ENCODE measurements at places on chromosomes 6 and 20.

DNA sequence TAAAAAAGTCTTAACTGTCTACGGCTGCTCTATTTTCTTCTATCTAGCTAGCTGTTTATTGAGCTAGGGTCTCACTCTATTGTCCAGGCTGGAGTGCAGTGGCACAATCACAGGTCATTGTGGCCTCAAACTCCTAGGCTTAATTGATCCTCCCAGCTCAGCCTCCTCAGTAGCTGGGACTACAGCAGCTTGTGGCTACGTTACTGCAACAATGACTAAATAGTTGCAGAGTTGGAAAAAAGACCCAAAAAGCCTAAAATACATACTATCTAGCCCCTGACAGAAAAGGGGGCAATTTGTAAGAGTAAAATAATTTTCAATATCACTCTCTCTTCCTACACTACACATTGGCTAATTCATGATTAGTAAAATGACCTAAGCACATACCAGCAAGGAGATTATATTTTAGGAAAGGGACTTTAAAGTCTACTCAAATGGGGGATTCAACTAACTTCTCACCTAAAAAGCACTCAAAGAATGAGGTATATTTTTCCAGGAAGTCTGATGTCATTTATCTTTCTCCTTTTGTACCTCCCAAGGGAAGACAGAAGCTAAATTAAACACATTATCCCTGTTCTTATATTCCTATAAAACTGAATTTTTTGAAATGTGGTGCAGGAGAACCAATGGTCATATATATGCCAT, 82.8 kb downstream of the ZMYND8 start:
- DNase-seq = peak; percentile 25

GRCh38 chr6:132333639-132334520, 67.4 kb downstream of the MOXD1 start:
- peak; percentile 96 for DNase-seq

GRCh38 chr6:16355699-16356446, 117.5 kb downstream of the GMPR start:
- DNase-seq = peak; percentile 54

- DNase-seq = no peak
Measured at GRCh38 chr6:28808383-28808782, 115.4 kb downstream of the TRIM27 start.

DNA sequence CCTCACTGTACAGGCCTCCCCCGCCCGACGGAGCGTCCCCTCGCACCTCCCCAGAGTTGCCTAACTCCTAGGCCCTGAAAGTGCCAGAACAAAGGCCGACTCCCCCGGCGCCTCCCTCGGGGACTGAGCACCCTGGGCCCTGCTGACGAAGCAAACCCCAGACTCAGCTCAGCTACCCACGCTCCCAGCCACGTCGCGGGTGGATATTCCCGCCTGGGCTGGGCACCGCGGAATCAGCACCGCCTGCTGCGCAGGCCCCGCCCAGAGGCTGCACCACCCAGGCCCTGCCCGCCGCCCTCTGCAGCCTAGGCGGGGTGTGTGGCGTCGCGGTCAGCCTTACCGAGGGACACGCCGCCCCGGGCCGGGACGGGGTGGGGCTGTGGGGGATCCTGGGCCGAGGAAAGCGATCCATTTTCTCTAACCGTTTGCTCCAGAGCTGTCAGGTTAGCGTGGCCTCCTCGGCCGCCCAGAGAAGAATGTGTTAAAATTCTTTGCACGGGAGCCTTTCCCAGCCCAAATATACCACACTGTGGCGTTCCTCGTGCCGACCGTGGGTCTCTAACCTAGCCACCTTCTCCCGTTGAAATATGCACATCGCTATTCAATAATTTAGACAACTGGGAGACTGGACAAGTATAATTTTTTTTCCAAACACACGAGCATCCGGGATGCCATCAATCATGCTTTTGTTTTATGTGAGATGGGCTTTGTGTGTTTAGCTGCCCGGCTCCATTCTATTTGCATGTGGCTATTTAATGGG, 31.4 kb downstream of the TFAP2A start:
- DNase-seq = peak; percentile 66

DNA sequence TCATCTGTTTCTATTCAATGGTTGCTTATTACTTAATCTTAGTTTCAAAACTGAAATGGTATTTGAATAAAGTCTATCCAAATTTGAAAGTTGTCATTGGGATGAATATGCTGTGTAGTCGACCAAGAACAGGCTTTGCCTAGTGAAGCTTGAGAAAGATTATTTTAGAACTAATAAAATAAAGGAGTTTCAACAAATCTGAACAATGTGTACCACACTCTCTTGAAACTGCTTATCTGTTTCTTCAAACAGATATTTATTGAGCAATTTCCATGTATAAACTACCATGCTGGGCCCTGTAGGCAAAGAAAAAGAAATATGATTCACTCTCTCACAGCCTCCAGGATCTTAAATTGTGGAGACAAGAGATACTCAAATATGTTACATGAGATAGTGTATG, 174.4 kb downstream of the OGFRL1 start:
- DNase-seq = no peak

GRCh38 chr20:24157213-24157612, 168.6 kb upstream of the GGTLC1 start:
- DNase-seq = no peak

DNA sequence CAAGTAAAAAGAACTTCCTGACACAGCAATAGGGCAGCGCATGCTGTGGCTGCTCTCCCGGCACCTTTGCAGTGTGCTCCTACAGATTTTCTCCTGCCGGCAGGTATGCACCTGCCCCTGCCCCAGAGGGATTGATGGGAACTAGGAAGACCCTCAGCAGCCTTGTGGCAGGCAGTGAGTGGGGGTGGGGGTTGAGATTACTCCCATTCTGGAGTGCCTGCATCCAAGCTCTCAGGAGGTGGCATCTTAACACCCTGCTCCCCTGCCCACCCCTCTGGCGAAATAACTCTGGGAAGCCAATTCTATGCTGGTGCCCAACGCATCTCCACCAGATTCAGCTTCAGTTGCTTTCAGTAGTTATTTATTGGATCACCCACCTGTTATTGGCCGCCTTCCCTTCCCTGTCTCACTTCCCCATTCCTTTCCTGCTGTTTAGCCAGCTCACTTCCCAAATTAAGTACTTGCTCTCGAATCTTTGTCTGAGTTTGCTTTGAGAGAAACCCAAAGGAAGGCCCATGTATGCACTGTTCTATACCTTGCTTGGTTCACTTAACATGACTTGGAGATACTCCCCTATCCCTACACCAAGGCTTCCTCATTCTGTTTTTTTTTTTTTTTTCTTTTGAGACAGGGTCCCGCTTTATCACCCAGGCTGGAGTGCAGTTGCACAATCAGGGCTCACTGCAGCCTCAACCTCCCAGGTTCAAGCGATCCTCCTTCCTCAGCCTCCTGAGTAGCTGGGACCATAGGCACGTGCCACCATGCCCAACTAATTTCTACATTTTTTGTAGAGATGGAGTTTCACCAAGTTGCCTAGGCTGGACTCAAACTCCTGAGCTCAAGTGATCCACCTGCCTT, 29.3 kb upstream of the SLC23A2 start:
- no peak for DNase-seq

- DNase-seq = no peak
Measured at GRCh38 chr6:112743323-112743722, 396.2 kb downstream of the RFPL4B start.

GRCh38 chr6:29255530-29255929, 46.0 kb upstream of the OR14J1 start:
- no peak for DNase-seq

DNA sequence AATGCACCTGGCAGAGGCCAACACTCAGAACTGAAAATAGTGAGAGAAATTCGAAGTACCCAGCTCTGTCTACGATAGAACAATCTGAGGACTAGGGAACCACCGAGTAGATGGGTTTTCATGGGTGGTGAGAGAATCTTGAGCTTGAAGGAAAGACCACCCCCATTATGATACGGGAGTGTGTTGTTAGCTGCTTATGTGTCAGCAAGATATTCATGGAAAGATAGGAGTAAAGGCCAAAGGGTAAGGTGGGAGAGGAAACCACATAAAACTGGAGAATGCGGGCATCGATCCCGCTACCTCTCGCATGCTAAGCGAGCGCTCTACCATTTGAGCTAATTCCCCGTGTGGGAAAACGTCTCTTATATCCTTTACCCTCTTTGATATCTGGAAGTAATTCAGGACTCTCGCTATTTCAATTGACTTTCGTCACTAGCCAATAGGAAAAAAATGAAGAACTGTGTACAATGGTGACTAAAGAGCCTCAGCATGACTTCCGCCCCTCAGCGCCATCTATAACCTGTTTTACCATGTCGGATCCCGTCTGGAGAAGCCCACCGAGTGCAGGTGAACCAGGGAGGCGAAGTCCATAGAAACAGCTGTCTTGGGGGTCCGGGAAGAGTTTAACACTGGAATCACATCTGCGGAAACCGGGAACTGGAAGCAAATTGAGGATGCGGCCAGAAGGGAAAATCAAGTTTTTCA, 25.0 kb upstream of the ABT1 start:
- DNase-seq = peak; percentile 90

- DNase-seq = no peak
Measured at GRCh38 chr6:156884306-156884705, 107.1 kb downstream of the ARID1B start.

DNA sequence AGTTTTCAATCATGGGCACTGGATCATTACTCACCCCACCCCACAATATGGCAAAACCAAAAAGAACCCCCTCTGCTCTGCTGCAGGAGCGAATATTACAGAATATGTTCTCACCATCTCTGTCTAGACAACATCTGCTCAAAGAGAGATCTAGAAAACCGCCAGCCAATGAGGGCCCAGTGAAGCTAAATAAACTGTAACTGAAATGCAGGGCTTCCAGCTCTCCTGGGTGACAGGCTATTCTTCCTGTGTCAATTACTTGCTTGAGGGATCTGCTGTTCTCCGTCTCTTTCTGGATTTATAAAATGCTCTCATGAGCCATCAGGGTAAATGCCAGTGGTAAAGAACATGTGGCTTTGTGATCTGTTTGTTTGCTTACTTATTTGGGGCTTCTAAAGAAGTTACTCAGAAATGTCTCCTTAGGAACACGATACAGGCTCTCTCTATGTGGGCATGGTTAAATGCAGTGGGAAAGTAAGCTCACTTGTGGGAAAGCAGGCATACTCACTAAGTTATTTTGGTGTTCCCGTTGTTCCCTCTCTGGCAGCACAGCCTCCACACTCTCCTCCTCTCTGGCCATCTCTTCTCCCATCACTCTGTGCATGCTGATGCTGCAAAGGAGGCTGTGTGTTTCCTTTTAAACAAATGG, 44.8 kb downstream of the TTI1 start:
- DNase-seq = no peak

DNA sequence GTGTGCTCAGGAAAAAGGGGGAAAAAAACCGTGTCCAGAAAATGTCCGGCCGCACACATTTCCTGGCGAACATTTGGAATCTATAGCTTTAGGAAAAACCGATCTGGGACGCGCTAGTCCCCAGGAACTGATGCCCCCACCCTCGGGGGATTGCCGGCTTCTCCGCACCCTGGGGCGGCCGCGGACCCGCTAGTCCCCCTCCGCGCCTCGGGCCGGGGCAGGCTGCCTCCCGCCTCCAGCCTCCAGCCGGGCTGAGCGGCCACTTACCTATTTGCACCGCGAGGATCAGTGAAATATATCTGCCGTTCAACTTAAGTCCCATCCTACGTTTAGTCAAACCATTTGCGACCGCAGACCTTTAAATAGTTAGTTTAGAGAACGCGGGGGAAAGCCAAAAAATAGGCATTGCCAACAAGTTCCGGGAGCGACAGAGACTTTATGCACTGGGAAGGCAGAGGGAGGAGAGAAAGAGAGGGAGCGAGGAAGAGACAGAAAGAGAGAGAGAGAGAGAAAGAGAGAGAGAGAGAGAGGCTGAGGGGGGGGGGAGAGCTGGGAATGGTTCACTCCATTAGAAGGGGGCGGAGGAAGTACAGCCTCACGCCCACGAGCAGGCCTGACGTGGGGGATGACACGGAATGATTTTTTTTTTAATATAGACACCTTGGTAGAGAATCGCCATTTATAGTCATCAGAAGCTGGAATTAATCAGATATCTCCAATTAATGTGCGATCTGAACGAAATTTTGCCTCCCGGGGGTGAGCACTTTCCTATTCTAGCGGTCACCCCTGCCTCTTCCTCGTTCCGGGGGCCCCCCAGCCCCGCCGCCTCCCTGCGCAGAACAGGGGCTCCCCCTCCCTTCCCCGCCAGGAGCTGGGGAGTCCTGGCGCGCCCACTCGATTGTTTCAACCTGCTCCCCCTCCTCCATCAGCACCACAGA, at the start of gene NRN1:
NRN1 (minus strand) TSS at position 498 of the 938 bp plus-strand sequence; CDS start at position 322, 176 bp downstream.
- peak; percentile 40 for DNase-seq

DNA sequence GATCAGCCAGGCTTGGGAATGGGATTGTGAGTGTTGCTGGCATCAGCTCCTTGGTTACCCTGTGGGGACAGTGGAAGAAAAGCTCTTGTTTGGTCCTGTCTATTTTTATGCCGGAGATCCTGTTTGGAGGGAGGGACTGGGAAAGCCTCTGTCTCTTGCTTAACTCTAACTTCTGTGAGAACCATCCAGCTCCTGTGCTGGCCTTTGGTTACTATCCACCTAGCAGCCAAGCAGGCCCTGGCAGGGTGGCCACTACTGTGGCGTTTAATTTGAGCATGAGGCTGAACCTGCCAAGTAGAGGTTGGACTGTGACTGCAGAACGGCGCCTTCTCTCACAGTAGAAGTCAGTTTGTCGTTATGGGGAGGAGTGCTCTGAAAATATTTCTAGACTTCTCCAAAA, 193.3 kb downstream of the UTRN start:
- DNase-seq = no peak

GRCh38 chr6:3482869-3483268, 26.0 kb upstream of the SLC22A23 start:
- DNase-seq = no peak

GRCh38 chr6:26538572-26538902, 371 bp downstream of the HMGN4 start:
- no peak for DNase-seq

GRCh38 chr20:12965212-12965869, 43.4 kb upstream of the SPTLC3 start:
- DNase-seq = no peak

GRCh38 chr6:46440641-46441040, 50.6 kb downstream of the RCAN2 start:
- no peak for DNase-seq

DNA sequence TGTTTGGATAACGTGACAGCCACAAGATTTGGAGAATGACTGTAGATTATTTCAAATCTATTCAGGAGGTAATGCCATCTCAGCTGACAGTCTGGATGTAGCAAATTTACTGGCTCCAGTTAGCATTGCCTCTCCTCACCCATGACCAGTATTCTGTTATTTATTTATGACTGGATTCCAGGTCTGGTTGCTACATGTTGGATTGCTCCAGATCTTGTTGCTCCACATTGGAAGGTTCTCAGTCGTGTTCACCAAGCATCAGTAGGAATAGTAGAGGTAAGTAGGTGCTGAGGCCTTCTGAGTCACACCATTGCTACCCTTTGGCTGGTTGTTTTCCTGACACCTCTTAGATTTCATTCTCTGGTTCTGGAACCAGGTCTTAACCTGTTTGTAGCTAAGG, 69.5 kb upstream of the ELOVL5 start:
- DNase-seq = no peak

GRCh38 chr6:109036574-109037294, 57.9 kb downstream of the SESN1 start:
- DNase-seq = no peak

DNA sequence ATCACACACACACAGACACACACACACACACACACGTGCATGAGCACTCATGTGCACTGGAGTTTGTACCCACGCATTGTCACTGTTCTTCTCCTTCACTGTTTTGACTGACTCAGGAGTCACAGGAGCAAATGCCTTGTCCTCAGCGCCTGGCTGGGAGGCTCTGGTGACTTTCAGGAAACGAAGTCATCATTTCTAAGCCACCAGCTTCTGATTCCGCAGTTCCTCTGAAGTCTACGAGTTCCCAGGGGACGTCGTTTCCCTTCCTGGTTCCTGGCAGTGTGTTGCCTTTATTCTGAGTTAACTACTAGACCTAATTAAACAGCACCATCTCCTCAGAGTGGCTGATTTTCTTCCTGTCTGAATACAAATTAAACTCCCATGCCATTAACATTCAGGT, 82.2 kb upstream of the PMEPA1 start:
- DNase-seq = no peak

All from EL (cell line).